Activated naive CD4-positive, alpha-beta T cell treated with Interleukin-2 at 50 U/mL for 16 hours (primary cell): ENCODE measurements at places on chromosomes 2 and 18.

DNA sequence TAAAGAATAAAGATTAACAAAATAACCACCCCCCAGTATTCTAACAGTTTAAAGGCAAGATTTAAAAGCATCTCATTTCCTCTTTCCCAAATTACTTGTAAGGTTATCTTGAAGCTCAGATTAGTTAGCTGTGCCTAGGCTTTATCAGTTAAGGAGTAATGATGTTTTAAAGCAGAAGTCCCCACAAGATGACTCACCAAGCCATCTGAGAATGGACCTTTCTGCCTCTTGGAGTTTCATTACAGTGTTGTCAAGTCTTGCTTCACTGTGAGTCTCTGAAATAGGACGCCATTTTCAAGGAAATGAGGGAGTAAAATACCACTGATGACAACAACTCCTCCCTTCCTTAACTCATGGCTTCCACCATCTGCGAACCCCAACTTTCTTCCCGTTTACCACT lies 35.9 kb downstream of the ZNF385B start:
- no peak for DNase-seq

- DNase-seq, result no peak
Measured at GRCh38 chr2:58235984-58236383, 5.1 kb downstream of the FANCL start.

GRCh38 chr2:20501974-20502373 lies 55.1 kb downstream of the RHOB start:
- no peak for DNase-seq

GRCh38 chr2:146527166-146527565 lies 1317.7 kb upstream of the ACVR2A start:
- DNase-seq, result no peak

- DNase-seq, result no peak
Measured at GRCh38 chr2:212052412-212053159, 486.0 kb downstream of the ERBB4 start.

GRCh38 chr18:37502036-37502435 lies 63.6 kb downstream of the CELF4 start:
- no peak for DNase-seq

DNA sequence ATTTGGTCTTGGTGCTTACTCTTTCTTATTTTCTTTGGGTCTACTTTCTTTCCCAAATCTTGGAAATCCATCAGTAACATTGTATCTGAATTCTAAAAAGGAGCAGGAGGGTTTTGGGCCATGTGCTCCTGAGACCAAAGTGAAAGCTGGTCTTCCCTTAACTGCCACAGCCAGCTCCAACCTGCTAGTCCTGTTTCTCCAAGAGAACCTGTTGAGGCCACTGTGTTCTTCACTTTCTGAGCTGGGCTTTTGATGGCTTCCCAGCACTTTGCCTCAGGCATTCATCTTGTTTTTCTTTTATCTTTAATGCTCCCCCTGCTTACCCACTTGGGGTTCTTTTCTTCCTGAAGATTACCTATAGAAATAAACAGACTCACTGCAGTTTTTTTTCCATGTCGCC lies 53.3 kb downstream of the ARHGAP28 start:
- DNase-seq, result no peak

DNA sequence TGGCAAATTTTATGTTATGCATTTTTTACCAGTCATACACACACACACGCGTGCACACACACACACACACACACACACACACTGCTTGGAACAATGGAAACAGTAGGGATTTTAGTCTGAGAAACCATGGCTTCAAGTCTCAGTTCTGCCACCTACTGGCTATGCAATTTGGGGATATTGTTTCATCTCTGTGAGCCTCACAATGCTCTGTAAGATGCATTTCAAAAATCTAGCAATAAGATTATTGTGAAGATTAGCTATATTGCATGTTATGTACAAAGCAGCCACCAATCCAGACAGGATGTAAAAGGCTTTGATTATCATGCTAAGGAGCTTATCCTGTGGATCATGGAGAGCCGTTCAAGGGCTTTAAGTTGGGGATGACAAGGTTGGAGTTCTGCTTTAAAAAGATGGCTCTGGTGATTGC lies 401.4 kb downstream of the NBAS start:
- DNase-seq, result no peak

DNA sequence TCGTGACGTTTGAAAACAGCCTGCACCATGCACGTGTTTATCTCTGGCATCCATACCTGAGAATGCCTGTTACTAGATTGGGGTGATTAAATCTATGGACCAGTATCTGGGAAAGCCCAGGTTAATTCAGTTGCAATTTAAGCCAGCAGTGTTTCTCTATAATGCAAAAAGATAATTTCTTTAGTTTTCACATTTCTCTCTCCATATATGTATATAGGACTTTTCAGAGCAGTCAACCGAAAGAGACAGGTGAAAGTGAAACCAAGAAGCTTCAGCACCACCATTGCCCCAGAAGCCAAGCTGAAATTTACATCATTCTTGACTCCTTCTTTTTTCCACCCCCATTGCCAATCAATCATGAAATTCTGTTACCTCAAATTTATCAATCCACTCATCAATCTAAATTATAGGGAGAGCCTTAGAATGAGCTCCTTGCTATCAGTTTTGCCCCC lies 2.7 kb upstream of the LRP2 start:
- DNase-seq, result no peak

- DNase-seq, result no peak
Measured at GRCh38 chr2:189440644-189440946, 679 bp upstream of the WDR75 start.

- peak; percentile 56 for DNase-seq
Measured at GRCh38 chr18:63233334-63233733, 86.2 kb downstream of the BCL2 start.

- peak; percentile 57 for DNase-seq
Measured at GRCh38 chr18:23573626-23574431, 12.5 kb downstream of the NPC1 start.

DNA sequence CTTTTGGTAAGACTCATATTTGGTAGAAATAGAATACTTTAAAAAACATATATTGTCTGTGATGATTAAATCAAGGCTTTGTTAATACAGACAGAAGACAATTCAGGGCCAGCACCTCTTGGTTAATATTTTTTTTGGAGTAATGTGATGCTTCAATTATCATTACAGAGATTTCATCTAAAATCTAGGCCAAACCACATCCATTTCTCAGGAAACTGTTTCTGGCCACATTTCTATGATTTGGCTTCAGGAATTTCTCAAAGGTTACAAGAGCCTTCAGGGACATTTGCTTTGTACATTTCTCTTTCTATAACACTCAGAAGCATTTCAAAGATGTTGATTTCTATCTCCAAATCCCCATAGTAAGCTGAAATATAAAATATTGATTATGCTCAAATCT lies 614.9 kb downstream of the LRP1B start:
- no peak for DNase-seq

- no peak for DNase-seq
Measured at GRCh38 chr2:10059552-10060335, 16.4 kb downstream of the KLF11 start.

GRCh38 chr2:204114295-204115136 lies 178.0 kb downstream of the ICOS start:
- no peak for DNase-seq

DNA sequence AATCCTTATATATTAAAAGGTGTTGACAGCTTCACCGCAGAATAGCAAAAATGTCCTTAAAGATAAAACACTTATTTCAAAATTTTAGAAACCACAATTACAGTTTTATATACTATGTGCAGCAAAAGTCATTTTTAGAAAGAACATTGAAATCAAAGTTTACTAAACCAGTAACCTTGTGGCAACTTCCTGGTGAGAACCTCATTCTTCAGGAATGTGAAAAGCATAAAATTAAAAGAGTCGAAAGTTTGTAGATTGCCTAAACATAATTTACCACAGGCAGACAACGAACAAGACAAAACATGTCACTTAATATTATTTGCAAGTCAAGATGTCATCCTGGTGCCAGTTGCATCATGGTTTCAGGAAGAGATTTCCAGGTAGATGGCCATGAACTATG lies 108.3 kb upstream of the NRP2 start:
- DNase-seq, result no peak

- no peak for DNase-seq
Measured at GRCh38 chr2:198703281-198703680, 754.5 kb downstream of the SATB2 start.

GRCh38 chr2:239610457-239611221 lies 209.8 kb upstream of the HDAC4 start:
- no peak for DNase-seq

GRCh38 chr2:99032001-99032400 lies 96.0 kb upstream of the CRACDL start:
- no peak for DNase-seq

DNA sequence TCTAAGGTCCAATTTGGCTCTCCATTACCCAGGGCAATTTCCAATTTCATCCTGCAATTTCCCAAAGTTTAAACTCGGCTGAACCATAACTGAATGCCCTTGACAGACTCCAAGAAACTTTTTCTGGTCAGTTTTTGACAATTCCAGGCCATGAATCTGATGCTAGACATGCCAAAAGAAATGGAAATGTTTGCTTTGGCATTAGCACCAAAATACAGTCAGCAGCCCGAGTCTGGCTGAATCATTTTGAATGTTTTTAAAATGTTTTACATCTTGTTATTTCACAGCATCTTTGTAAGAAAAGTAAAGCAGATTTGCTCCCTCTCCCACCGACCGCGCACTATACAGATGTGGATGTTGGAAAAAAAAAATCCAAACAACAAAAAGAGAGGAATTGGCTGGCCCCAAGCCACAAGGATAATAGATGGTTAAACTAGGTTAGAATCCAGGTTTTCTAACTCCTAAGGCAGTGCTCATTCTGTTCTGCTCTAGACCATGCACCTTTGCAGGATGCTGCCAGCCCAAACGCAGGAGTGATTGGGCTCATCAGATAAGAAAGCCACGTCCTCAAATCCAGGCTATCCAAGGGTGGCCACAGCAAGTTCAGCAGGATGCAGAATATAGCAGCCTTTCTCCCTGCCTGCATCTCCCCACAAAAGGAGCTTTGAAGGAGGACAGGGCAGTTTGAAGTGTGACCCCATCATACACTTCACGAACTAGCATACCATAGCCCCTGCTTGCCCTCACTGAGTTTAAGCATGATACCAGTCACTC lies 167.5 kb downstream of the ALK start:
- DNase-seq, result no peak

GRCh38 chr2:15968280-15969178 lies 28.2 kb downstream of the MYCN start:
- DNase-seq, result peak; percentile 26

DNA sequence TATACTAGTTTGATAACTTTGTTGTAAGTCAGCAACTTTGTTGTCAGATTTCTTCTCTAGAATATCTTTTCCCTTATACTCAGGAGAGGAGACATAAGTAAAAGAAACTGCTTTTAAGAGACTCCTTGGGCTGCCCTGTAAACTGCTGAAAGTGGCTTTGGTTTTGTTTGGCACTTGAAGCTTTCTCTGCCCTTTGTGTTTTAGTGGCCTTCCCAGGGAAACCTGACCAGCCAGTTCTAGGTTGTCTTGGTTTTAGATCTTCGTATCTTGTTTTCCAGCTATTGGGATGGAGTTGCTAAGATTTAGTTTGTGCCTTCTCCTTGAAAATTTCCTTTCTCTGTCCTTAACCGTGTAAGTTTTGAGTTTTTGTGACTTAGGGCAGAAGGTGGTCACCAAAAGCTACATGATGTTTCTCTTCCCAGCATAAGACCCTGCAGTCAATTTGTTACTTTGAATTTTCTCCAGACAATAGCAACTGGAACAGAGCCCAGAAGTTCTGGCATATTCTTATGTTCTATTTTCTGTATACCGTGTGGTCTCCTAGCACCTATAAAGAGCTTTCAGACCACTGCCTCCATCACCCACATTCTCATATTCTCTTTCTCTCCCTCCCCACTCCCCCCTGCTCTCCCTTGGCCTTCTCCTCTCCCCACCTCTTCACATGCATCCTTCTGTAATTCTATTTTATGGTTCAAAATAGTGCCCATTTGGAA lies 81.1 kb downstream of the BOLA3 start:
- DNase-seq, result no peak

- no peak for DNase-seq
Measured at GRCh38 chr2:116537811-116538210, 1276.7 kb upstream of the DDX18 start.
